ENCODE measurements at places on chromosomes 2 and 18.
A peak's percentile ranks its signal among the peaks of the same experiment; 100 is the strongest.

DNA sequence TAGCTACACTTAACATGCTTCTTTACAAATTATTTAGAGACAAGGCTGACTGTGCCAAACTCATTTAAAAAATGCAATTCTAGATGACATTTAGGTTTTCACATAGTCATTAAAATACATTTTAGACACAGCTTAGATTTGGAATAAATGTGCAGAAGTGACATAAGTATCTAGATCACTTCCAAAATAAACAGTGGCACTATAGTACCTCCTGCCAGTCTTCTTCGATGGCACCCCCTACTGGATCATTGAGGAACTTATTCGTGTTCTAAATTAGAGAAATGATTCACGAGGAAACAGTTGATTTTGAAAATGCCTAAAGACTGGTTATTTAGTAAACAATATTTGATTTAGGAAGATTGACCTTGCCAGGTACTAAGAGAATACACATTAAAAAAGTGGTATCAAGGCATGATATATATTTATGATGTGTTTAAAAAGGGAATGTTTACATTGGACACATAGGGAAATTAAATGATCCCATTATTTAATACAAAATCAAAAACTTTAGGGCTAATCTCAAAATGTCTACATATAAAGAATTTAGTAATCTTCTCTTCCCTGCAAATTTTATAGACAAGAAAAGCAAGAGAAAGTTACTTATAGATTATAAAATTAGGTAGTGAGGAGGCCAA, 323.9 kb downstream of the XIRP2 start:
- DNase-seq: peak; percentile 95

DNA sequence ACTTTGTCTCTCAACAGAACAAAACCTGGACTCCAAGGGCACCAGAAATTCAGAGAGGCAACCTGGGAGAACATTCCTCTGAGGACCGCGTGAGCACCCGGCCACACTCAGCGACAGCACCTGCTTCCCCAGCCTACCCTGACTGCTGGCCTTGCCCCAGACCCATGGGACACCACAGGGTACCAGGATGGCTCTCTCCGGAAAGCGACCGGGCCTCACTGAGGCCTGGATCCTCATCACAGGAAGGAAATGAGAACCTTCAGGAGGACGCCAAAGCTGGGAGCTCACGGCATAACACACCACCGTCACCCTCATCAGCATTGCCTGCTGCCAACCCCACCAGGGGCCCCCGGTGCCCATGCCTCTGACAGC, 38.9 kb downstream of the HS6ST1 start:
- no peak for DNase-seq

GRCh38 chr2:233358947-233359346, 4.7 kb downstream of the DGKD start:
- DNase-seq: no peak

GRCh38 chr18:78069784-78070664, 820.4 kb downstream of the GALR1 start:
- peak; percentile 60 for DNase-seq

DNA sequence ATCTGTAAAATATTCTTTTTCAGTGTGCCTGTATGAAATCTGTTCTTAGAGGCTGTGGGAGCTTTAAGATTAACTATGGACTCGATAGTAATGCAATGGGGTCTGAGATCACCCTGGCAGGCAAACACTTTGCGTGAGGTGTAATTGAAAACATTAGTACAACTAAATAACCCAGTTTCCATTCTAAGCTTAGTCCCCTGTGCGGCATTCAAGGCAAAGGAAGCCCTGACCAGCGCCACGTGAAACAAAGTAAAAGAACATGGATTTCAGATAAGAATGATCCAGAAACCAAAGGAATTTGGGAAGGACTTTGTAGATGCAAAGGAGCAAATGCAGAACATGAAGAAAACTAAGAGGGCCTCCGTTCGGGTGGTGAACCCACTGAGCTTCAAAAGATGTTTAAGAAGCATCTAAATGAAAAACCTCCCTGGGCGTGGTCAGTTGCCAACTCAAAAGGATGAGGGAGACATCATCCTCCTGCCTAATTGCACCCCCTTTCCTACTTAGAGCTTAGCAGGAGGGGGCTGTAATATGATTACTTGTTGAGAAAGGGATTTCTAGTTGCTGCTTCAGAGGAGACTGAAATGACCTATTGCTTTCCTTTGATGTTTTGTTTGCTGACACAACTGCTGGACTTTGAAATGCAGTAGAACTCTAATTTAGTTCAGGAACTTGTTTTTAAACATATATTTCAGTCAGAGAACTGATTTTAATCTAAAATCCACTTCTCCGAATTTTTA, 7.9 kb upstream of the CETN1 start:
- DNase-seq: no peak

Measured in brain (organoid and tissue), 16 donors.